ENCODE measurements at places on chromosomes 6 and 20.

DNA sequence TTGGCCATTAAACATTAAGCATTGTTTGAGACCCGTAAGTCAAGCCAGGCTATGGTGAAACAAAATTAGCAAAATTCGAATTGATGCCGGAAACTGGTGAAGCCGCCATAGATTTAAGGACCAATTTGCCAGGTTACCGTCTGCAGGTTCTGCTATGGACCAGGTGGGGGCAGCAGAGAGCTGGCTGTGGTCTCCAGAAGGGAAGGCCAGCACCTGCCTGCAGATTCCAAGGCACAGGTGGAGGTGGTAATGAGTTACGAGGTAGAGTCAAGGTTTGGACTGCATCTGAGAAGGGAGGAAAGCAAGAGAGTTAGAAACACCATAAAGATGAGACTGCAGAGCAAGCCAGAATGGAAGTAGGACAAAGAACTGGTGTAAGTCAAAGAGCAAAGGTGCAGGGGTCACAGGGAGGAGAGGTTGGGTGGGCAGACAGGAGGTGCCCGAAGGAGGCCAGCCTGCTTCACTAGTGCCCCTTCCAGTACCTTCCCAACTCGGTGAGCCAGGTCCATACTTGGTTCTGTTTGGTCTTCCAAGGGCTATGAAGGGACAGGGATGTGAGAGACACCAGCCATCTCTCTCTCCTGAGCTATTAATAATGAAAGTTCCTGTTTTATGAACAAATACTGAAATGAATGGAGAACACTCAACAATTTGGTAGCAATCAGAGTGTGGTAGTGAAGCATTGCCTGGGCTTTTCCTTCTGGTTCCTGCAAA, 131.6 kb upstream of the ESR1 start:
- no peak for DNase-seq

- no peak for DNase-seq
Observed at GRCh38 chr20:19944772-19945459, 72.2 kb upstream of the NAA20 start.

- DNase-seq = no peak
Observed at GRCh38 chr6:80969439-80969838, 783.0 kb downstream of the TENT5A start.

GRCh38 chr6:164750128-164750527, 559.3 kb downstream of the C6orf118 start:
- no peak for DNase-seq

DNA sequence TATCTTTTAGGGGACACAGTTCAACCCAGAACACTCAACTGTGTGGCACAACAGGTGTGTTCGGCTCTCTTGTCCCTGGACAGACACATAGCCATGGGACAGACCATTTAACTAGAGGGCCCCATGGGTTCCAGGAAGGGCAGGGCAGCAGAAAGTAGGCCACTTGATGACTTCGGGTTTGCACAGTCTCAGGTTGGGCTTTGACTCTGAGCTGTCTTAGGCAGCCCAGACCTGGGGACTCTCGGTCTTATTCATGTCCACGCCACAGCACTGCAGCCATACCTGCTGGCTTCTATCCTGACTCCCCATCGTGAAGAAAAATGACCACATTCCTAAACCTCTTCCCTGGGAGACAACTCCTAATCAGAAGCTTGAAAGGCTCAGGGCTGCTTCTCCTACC, 146.1 kb upstream of the AKAP12 start:
- no peak for DNase-seq

- no peak for DNase-seq
Observed at GRCh38 chr6:125953502-125953875, 3.1 kb upstream of the HINT3 start.

DNA sequence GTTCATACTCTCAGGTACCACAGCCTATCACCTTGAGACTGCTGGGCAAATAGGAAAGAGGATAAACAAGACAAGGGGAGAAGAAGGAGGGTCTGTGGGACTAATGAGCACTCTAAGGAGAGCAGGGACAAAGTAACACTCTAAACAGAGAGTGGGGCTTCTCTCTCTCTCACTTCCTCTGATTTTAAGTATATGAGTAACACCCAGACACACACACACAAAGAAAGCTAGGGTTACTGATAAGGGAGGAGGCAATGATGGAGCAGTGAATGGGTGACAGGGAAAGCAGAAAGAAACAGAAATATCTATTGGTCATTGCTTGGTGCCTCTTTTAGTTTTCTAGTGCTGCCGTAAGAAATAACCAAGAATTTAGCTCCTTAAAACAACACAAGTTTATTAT, 96.2 kb upstream of the RNF217 start:
- DNase-seq = no peak

- DNase-seq = peak; percentile 70
Observed at GRCh38 chr6:118896339-118897136, 2.6 kb downstream of the ASF1A start.

- DNase-seq = no peak
Observed at GRCh38 chr6:163166507-163166906, 248.0 kb upstream of the QKI start.

GRCh38 chr6:34389034-34389433, 3.4 kb downstream of the NUDT3 start:
- DNase-seq = no peak

GRCh38 chr20:54208548-54209176, 775 bp downstream of the PFDN4 start:
- DNase-seq = peak; percentile 46

DNA sequence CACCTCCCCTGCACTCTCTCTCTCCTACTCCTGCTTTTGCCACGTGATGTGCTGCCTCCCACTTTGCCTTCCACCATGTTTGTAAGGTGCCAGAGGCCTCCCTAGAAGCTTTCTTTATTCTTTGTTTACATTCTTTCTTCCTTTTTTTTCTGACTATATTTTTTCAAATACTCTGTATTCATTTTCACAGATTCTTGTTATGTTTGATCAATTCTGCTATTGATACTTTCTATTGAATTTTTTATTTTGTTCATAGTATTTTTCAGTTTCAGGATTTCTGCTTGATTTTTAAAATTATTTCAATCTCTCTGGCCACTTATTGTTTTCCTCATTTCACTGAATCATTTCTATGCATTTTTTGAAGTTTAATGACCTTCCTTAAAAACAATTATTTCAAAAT, 801.8 kb downstream of the GRIK2 start:
- DNase-seq = no peak

- peak; percentile 75 for DNase-seq
Observed at GRCh38 chr6:26521600-26522391, 16.4 kb upstream of the HMGN4 start.

DNA sequence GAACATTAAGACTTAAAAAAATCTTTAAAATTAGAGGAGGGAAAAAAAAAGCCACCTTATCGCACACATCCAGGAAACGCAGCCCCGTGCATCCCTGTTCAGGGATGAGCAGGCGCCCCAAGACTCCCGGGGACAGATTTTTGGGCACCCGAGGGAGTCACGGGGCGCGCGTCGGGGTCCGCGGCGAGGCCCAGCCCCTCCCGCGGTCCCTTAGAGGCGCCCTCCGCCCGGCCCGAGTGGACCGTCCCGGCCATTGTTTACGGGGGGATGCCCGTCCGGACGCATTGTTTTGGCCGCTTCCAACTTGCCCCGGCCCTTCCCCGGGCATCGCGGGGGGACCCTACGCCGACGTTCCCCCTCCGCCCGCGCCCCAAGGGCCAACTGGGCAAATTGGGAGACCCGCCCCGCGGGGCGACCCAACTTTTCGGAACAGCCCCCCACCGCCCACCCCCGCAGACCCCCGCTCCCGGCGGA, 610 bp downstream of the ZNF217 start:
- DNase-seq = no peak

DNA sequence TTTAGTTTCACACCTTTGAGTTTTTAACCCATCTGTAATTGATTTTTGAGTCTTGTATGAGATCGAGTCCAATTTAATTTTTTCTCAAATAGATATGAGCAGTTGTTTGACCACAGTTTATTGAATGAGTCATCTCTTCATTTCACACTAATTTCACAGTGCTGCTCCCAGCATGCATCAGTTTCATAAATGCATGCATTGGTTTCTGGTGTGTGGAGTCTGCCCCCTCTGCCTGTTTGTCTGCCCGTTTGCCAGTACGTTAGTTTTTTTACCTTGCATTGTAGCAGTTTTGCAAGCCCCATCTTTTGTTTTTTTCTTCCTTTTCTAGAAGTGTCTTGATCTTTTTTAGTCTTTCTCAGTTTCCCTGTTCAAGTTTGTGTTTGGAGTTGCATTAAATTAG, 11.9 kb downstream of the SLX4IP start:
- peak; percentile 77 for DNase-seq

DNA sequence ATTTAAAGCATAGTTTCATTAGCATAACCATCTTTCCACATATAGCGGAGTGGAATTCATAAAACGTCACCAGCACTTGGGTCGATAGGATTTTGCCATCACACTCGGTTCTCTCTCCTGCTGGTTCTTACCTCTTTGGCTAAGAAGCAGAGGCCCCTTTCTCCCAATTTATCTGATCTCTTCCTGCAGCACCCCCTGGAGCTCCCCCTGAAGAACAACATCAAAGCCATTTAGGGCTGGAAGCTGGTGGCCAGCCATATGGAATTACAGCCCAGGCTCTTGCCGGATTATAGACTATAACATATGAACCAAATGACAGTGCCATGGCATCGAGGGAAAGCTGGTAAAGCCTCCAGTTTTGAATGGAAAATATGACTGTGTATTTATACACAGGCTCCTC, 6.4 kb upstream of the KIF6 start:
- DNase-seq = no peak

DNA sequence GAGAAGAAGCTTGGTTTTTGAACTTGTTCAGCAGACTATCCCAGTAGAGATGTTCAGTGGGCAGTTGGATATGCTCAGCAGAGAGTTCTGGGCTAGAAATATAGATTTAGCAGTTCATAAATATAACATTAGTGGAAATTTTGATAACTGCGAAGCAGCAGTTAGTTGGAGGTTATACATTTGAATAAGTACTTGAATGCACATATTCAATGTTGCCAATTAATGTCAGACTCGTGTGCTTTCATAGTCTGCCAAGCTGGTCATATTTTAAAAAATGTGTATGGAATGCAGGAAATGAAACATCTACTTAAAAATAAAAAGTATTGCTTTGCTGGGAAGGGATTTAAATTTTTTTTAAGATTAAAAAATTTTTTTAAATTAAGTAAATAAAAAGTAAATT, 92.5 kb upstream of the E2F3 start:
- DNase-seq = peak; percentile 17

GRCh38 chr6:43901733-43902230, 131.8 kb downstream of the VEGFA start:
- DNase-seq = no peak

GRCh38 chr20:40750541-40751035, 61.6 kb upstream of the MAFB start:
- no peak for DNase-seq

- no peak for DNase-seq
Observed at GRCh38 chr6:33837971-33838665, 34.3 kb upstream of the MLN start.

- no peak for DNase-seq
Observed at GRCh38 chr20:50092436-50092835, 20.5 kb downstream of the UBE2V1 start.

DNA sequence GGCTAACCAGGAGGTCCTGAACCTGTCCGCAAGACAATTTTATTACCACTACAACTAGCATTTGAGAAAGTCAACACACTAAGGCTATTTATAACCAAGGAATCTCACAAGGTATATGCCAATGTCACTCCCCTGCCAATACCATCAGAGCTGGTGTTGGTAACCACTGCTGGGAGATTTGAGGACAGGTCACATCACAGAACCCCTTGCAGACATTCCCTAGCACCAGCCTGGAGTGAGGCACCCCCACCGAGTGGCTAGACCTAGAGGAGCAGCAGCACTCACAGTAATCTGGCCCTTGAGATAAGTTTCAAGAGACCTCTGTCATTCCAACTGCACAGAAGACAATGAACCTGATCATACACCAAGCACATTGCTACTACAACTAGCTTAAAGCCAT, 483.2 kb downstream of the MMUT start:
- DNase-seq = no peak

- DNase-seq = no peak
Observed at GRCh38 chr20:32142088-32142487, 32.6 kb downstream of the TM9SF4 start.

GRCh38 chr6:12262236-12263061, 27.7 kb upstream of the EDN1 start:
- DNase-seq = no peak

DNA sequence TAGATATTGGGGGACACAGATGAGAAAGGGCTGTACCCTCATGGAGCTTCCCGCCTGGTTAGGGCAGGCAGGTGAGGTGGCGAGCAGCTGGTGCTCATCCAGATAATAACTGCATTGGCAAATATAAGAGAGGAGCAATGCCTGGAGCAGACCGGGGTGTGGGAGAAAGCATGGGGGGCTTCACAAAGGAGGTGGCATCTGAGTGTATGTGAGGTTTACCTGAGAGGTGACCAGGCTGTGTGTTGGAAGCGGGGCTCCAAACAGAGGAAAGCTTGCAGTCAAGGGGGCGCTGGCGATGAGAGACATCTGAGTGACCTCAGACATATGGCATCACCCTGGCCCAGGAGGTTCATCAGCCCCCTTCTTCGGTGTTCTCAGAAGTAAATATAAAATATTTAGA, 72.1 kb upstream of the PMEPA1 start:
- no peak for DNase-seq

- DNase-seq = no peak
Observed at GRCh38 chr20:32631933-32632460, 41.7 kb downstream of the C20orf203 start.

GRCh38 chr6:142537612-142538478, 236.0 kb downstream of the ADGRG6 start:
- peak; percentile 9 for DNase-seq

DNA sequence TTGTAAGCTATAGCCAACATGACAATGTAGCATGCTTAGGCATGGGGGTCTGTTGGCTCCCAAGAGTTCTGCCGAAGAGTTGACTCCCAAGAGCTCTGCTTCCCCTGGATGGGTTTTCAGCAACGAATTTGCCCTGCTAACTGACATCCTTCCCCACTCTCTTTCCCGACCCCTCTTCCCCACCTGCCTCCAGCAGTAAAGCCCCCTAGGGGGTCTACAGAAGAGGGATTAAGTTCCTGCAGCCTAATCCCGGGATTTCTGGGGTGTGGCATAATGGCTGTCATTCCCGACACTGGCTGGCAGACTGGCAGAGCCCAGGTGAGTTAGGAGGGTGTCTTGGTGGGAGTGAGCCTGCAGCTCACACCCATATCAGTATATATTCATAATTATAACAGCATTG, 121.0 kb upstream of the ZNF184 start:
- no peak for DNase-seq

- DNase-seq = no peak
Observed at GRCh38 chr20:52207020-52207810, 15.6 kb upstream of the ZFP64 start.

DNA sequence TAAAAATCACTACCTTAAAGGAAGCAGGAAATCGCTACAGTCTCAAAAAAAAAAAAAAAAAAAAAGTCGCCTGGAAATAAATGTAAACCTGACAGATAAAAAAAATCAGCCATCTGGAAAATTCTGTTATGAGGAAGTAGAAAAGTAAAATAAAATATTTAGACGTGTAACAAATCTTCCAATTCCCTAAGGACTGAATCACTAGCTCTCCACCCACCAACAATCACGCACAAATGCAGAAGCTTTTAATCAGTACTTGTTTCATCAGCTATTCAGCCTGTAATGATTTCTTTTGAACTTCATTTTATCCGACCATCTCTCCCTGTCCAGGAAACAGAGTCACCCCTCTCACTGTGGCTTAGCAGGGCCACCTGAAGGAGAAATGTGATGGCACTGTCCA, 59.0 kb downstream of the SLC23A2 start:
- DNase-seq = peak; percentile 46

GRCh38 chr6:104887350-104887749, 27.6 kb upstream of the HACE1 start:
- no peak for DNase-seq
